Right lobe of liver (tissue), 6 donors: ENCODE measurements at places on chromosomes 3 and 15.

GRCh38 chr15:99928429-99928981 lies 195.3 kb upstream of the LYSMD4 start:
- no peaks in the 10 kb centered on the region for H3K4me1 ChIP-seq
- H3K4me3 ChIP-seq, result peak overlapping the region; percentile 20
- H3K27ac ChIP-seq, result no peak overlapping the region
- peak; percentile 86 for DNase-seq
- H3K36me3 ChIP-seq, result no peaks in the 10 kb centered on the region

DNA sequence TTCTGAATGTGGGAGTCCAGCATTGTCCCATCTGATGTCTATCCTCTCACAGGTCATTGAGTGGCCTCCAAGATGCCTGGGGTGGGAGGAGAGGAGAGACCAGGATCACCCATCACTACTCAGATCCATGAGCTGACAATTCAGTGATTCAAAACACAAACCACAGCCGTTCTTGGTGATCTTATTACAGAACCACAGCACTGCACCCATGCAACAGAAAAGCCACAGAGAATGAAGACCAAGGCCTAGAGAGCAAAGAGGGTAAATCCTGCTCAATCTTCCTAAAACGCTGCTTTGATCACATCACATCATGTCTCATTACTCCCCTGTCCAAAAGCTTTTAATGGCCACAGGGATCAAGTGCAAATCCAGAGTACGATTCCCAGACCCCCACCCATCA lies 23.5 kb downstream of the ANP32A start:
- H3K4me1 ChIP-seq, result peaks cover 6% of the 10 kb centered on the region
- H3K36me3 ChIP-seq, result no peaks in the 10 kb centered on the region
- H3K27me3 ChIP-seq, result no peaks in the 10 kb centered on the region
- H3K27ac ChIP-seq, result no peak overlapping the region
- no peak overlapping the region for H3K4me3 ChIP-seq

GRCh38 chr3:114393367-114394072 lies 99.7 kb downstream of the TIGIT start:
- no peak overlapping the region for H3K27ac ChIP-seq
- no peak overlapping the region for H3K4me3 ChIP-seq
- H3K27me3 ChIP-seq, result no peaks in the 10 kb centered on the region

- no peaks in the 10 kb centered on the region for H3K4me1 ChIP-seq
- H3K27me3 ChIP-seq, result no peaks in the 10 kb centered on the region
- H3K4me3 ChIP-seq, result no peak overlapping the region
- no peaks in the 10 kb centered on the region for H3K36me3 ChIP-seq
These were observed 113.0 kb upstream of the GOLGA8J start for GRCh38 chr15:29969562-29970401.

DNA sequence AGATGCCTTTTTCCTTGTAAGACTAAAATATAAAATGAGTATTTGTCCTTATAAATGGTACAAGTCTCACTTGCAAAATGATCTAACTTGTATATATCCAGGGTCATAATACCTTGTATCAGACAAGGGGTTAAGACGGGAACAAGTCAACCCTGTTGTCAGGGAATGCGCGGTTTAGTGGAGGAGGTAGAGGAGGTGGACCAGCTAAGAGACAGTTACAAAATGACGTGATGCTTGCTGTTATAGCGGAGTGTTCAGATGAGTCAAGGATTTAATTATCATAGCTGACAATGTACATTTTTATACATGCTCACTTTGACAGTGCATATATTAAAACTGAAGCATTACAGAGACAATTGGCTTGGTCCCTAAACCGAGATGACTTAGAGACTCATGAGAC lies 26.8 kb upstream of the KLHL25 start:
- H3K36me3 ChIP-seq, result no peaks in the 10 kb centered on the region
- H3K4me3 ChIP-seq, result no peak overlapping the region
- no peak for DNase-seq

GRCh38 chr3:66033241-66034138 lies 5.2 kb downstream of the MAGI1 start:
- H3K36me3 ChIP-seq, result no peaks in the 10 kb centered on the region
- no peaks in the 10 kb centered on the region for H3K4me1 ChIP-seq
- no peak overlapping the region for H3K4me3 ChIP-seq
- no peak for DNase-seq
- no peaks in the 10 kb centered on the region for H3K27me3 ChIP-seq
- H3K27ac ChIP-seq, result no peak overlapping the region

GRCh38 chr3:111541911-111542483 lies at the start of gene CD96:
Gene CD96, plus strand, starts transcription at chr3:111542197. Its CDS starts 52 bp downstream, at chr3:111542249.
- H3K36me3 ChIP-seq, result no peaks in the 10 kb centered on the region
- H3K4me1 ChIP-seq, result peaks cover 9% of the 10 kb centered on the region
- H3K27me3 ChIP-seq, result no peaks in the 10 kb centered on the region

DNA sequence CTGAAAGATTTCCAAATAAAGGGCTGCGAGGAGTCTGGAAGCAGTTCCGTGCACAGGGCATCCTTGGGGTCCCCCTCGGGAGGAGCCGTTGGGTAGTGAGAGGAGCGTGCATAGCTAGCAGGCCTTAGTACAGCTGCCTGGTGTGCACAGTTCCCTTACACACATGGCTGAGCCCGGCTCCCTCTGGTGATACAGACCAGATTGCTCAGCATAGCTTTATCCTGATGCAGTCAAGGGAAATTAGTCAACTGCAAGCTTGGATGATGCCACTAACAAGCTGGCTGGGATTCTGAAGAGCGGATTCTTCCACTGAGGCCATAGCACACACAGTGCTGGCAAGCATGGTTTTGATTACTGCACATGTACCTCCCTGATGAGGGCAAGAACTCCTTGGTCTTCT lies 349.4 kb downstream of the LRTM1 start:
- no peaks in the 10 kb centered on the region for H3K27me3 ChIP-seq
- H3K4me3 ChIP-seq, result no peak overlapping the region
- H3K4me1 ChIP-seq, result no peaks in the 10 kb centered on the region
- no peaks in the 10 kb centered on the region for H3K36me3 ChIP-seq

- H3K4me1 ChIP-seq, result no peaks in the 10 kb centered on the region
- H3K36me3 ChIP-seq, result no peaks in the 10 kb centered on the region
- no peak for DNase-seq
- no peaks in the 10 kb centered on the region for H3K27me3 ChIP-seq
These were observed 239.0 kb downstream of the SLCO3A1 start for GRCh38 chr15:92092289-92093105.

- H3K27me3 ChIP-seq, result no peaks in the 10 kb centered on the region
- no peak for DNase-seq
- H3K27ac ChIP-seq, result no peak overlapping the region
These were observed 41.0 kb upstream of the C15orf61 start for GRCh38 chr15:67479781-67480505.

GRCh38 chr3:81838457-81838856 lies 77.0 kb upstream of the GBE1 start:
- H3K27me3 ChIP-seq, result no peaks in the 10 kb centered on the region
- H3K4me1 ChIP-seq, result no peaks in the 10 kb centered on the region
- H3K36me3 ChIP-seq, result no peaks in the 10 kb centered on the region

GRCh38 chr15:53586799-53587198 lies 172.7 kb downstream of the WDR72 start:
- no peaks in the 10 kb centered on the region for H3K36me3 ChIP-seq
- no peak for DNase-seq
- H3K27me3 ChIP-seq, result no peaks in the 10 kb centered on the region
- no peak overlapping the region for H3K27ac ChIP-seq
- no peaks in the 10 kb centered on the region for H3K4me1 ChIP-seq

- H3K4me1 ChIP-seq, result no peaks in the 10 kb centered on the region
- DNase-seq, result no peak
- no peak overlapping the region for H3K4me3 ChIP-seq
These were observed 18.8 kb upstream of the CELF6 start for GRCh38 chr15:72338617-72339321.
